ENCODE measurements at places on chromosomes 3 and 15.

DNA sequence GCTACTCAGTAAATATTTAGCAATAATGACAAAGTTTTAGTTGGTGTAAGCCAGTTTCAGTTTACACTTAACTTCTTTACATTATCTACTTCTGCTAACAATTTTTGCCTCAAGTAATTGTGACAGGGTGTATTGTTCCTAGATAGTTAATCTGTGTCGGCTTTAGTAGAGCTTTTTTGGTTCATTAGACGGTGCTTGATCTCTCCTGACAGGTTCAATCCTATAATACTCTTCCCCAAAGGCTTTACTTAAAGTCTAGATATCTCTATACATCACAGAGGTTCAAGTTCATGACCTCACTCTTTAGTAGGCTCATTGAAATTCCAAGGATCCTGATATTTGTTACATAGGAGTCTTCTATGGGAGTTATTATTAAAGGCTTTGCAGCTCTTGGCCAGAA lies 365.6 kb upstream of the DPPA4 start:
- DNase-seq, result no peak

GRCh38 chr15:49063402-49064280 lies 17.4 kb upstream of the SECISBP2L start:
- DNase-seq, result no peak

- DNase-seq, result no peak
Observed at GRCh38 chr15:32856753-32857152, 138.9 kb downstream of the GREM1 start.

- no peak for DNase-seq
Observed at GRCh38 chr3:23508464-23508863, 297.3 kb upstream of the UBE2E1 start.

- no peak for DNase-seq
Observed at GRCh38 chr3:100002599-100003350, 111.5 kb downstream of the FILIP1L start.

DNA sequence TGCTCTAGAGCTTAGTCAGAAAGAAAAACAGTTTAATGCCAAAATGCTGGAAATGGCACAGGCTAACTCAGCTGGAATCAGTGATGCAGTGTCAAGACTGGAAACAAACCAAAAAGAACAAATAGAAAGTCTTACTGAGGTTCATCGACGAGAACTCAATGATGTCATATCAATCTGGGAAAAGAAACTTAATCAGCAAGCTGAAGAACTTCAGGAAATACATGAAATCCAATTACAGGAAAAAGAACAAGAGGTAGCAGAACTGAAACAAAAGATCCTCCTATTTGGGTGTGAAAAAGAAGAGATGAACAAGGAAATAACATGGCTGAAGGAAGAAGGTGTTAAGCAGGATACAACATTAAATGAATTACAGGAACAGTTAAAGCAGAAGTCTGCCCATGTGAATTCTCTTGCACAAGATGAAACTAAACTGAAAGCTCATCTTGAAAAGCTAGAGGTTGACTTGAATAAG lies 150.5 kb upstream of the LRRFIP2 start:
- DNase-seq, result no peak

- DNase-seq, result no peak
Observed at GRCh38 chr3:46811615-46812236, 51.5 kb downstream of the MYL3 start.
